ENCODE measurements at places on chromosomes 16 and 17.

- no peak for DNase-seq
These were observed 157.6 kb downstream of the RAB11FIP4 start for GRCh38 chr17:31549121-31549524.

GRCh38 chr17:77846531-77847085, 111.9 kb upstream of the TNRC6C start:
- no peak for DNase-seq

DNA sequence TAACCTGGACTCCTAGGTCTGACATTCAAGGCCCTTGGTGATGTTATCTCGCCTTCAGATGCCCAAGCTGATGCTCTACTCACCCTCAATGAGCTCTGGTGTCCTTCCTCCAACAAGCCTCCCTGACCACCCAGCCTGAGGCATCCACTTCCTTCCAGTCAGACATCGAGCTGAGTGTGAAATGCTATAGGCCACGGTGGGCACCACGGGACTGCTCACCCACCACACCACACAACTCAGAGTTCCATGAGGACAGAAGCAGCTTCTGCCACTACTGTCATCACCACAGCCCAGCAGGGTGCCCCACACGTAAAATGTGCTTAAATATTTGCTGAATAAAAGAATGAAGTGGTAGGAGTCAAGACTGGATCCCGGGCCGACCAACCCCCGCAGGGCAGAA, 12.0 kb downstream of the CREBBP start:
- DNase-seq, result no peak

DNA sequence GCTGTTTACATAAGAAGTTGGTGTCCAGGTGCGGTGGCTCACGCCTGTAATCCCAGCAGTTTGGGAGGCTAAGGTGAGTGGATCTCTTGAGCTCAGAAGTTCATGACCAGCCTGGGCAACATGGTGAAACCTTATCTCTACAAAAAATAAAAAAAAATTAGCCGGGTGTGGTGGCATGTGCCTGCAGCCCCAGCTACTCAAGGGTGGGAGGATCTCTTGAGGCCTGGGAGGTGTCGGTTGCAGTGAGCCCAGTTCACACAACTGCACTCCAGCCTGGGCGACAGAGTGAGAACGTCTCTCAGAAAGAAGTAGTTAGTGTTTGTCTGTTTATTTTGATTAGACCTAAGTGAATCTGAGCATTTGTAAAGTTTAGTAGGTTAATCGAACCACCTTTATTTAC, 12.8 kb downstream of the DDX19A start:
- DNase-seq, result no peak

GRCh38 chr17:46944931-46945330, 22.0 kb downstream of the GOSR2 start:
- DNase-seq, result no peak

GRCh38 chr16:6576606-6577005, 756.0 kb upstream of the RBFOX1 start:
- DNase-seq, result no peak

DNA sequence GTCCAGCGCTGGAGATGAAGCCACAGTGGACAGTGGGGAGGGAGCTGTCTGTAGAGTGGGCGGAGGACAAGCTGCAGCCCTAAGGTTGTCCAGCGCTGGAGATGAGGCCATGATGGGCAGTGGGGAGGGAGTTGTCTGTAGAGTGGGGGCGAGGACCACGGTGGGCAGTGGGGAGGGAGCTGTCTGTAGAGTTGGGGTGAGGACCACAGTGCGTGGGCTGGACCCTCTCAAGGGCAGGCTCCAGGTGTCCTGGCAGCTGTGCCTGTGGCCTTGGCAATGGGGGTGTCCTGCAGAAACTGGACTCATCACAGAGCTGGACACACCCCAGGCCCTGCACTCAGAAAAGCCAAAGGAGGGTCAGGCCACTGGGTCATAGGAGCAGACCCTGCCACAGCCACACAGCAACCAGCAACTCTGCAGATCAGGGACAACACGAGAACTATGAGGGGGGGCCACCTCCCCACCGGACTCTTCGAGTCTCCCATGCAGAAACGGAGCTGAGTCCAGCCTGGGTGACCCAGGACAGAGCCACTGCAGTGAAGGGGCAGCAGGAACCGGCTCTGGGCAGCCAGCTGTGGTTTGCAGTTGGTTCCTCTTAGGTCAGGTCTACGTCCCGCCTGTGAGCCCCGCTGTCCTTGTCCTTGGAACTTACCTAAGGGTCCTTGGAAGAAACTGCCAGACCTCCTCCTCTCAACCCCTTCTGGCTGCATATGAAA, 33.4 kb upstream of the CBFA2T3 start:
- no peak for DNase-seq

DNA sequence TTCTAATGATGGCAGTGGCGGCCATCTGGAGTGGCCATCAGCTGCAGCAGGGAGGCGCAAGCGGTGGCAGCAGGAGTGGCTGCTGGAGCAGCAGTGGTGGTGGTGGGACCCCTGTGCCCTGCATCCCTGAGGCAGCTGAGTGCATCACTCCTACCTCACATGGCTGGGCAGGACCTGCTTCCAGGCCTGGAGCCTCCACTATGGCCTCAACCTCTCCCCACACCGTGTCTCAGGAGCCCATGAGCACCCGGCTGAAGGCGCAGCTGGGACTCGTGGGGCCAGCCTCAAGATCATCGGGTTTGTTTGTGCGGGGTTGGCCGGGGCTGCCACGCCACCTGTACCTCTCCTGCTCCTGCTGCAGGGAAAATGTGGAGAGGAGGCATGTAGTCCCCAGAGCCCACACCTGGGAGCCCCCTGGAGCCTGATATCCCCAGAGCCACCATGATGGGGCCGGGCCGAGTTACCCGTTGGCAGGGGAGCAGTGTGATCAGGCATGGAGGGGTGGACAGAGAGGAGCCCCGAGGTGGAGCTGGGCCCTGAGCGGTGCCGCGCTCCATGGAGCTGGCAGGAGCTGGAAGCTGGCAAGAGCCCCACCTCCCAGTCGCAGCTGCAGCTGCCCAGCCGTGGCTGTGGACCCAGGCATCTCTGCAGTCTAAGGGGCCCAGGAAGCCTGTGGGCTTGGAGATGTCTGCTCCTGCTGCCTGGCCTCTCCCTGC, 16.7 kb downstream of the RHOT1 start:
- DNase-seq, result no peak

GRCh38 chr17:42609182-42609813, at the start of the genes RETREG3 and TUBG1:
TSS of gene RETREG3 (minus strand) at chr17:42609374. CDS start at chr17:42609324, 50 bp downstream.
TSS of gene TUBG1 (plus strand) at chr17:42609683. CDS start at chr17:42609738, 55 bp downstream.
- peak; percentile 99 for DNase-seq

GRCh38 chr16:16080465-16081065, 131.1 kb downstream of the ABCC1 start:
- no peak for DNase-seq

- no peak for DNase-seq
These were observed 264.0 kb upstream of the CCL2 start for GRCh38 chr17:33990943-33991706.

GRCh38 chr16:50092891-50093290, 27.1 kb downstream of the HEATR3 start:
- no peak for DNase-seq

GRCh38 chr16:88967830-88968588, 9.0 kb downstream of the CBFA2T3 start:
- DNase-seq, result no peak

All from fibroblast of pulmonary artery (primary cell).